ENCODE measurements at places on chromosomes 5 and 9. TPM values are rescaled to one million over a fixed set of nuclear protein-coding genes. Genes with fewer than 3 reads are reported as not detected.

GRCh38 chr9:5418481-5418880 lies 19.2 kb downstream of the PLGRKT start:
- H3K27ac ChIP-seq: no peak overlapping the region
- H3K4me3 ChIP-seq: no peak overlapping the region
- no peaks in the 10 kb centered on the region for H3K4me1 ChIP-seq
- H3K36me3 ChIP-seq: peaks cover 11% of the 10 kb centered on the region
- H3K27me3 ChIP-seq: no peaks in the 10 kb centered on the region
- DNase-seq: no peak

GRCh38 chr9:17315341-17315740 lies 180.5 kb downstream of the CNTLN start:
- H3K27ac ChIP-seq: no peak overlapping the region
- H3K36me3 ChIP-seq: no peaks in the 10 kb centered on the region
- no peaks in the 10 kb centered on the region for H3K27me3 ChIP-seq
- H3K4me1 ChIP-seq: no peaks in the 10 kb centered on the region
- H3K4me3 ChIP-seq: no peak overlapping the region
- no peak for DNase-seq

TMC1 gene
- not detected for total RNA-seq

DNA sequence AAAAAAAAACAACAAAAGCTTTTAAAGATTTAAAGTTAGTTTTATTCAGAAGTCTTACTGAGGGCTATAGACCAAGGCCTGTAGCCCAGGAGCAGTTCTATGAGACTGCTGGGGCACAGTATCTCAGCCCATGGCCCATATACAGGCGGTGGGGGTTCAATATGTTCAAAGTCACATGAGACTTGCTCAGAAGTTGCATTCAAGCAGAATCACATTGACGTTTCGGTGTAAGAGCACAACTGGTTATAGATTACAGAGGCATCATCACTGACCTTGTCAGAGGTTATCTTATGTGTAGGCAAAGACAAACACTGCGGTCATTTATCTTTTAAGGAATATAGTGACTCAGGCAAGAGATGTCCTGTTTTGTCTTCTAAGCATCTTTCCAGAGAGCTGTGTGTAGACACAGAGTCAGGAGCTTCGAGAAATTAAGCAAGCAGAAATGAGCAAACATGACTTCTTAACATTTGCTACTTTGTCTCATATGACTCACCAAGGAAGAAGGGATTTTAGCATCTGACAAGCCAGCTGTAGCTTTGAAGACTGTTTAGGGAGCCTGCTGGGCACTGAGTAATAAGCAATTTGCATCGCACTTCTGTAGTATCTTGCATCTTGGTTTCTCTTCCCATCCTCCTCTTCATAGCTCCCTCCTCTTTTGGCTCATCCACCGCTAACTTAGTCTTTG lies 12.9 kb upstream of the F2RL1 start:
- no peak overlapping the region for H3K27ac ChIP-seq
- no peaks in the 10 kb centered on the region for H3K4me1 ChIP-seq
- H3K36me3 ChIP-seq: no peaks in the 10 kb centered on the region
- H3K27me3 ChIP-seq: no peaks in the 10 kb centered on the region
- no peak overlapping the region for H3K4me3 ChIP-seq

PTPRD gene
- 5.8 TPM for total RNA-seq

GRCh38 chr9:113356686-113357292 lies 7.4 kb downstream of the BSPRY start:
- no peak overlapping the region for H3K27ac ChIP-seq
- H3K27me3 ChIP-seq: no peaks in the 10 kb centered on the region
- H3K4me1 ChIP-seq: no peaks in the 10 kb centered on the region

DNA sequence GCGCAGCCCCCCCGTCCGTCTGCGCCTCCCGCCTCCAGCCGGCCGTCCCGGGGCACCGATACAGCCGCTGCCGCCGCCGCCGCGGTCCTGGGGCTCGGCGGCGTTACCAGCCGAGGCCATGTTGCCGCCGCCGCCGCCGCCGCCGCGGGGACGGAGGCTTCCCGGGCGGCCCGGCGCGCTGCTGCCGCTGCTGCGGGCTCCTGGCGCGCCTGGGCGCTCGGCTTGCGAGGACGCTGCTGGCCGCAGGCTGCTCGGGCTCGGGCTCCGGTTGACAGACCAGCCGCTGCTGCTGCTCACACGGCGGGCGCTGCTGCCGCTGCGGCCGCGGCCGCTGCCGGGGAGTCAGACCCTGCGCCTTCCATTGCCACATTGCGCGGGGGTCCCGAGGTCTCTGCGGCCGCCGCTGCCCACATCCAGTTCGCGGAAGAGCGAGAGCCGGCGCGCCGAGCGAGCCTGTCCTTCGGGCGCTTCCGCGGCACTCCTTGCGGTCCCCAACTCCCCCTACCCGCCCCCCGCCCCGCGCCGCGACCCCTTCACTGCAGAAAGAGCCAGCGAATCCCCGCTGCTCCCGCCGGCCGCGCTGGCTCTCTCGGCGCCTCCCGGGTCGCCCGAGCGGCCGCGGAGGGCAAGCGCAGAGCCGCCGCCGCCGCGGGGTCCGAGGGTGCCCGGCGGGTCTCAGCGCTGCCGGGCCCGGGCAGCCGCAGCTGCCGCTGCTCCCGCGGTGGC lies 8.4 kb downstream of the PTCH1 start:
- H3K27me3 ChIP-seq: no peaks in the 10 kb centered on the region
- H3K4me1 ChIP-seq: peaks cover 43% of the 10 kb centered on the region
- DNase-seq: no peak

HSPB3 gene
- total RNA-seq: 33.1 TPM

GRCh38 chr9:16203729-16204573 lies 651.1 kb downstream of the CCDC171 start:
- no peaks in the 10 kb centered on the region for H3K27me3 ChIP-seq
- H3K27ac ChIP-seq: no peak overlapping the region
- DNase-seq: no peak
- no peaks in the 10 kb centered on the region for H3K36me3 ChIP-seq
- H3K4me3 ChIP-seq: no peak overlapping the region

DNA sequence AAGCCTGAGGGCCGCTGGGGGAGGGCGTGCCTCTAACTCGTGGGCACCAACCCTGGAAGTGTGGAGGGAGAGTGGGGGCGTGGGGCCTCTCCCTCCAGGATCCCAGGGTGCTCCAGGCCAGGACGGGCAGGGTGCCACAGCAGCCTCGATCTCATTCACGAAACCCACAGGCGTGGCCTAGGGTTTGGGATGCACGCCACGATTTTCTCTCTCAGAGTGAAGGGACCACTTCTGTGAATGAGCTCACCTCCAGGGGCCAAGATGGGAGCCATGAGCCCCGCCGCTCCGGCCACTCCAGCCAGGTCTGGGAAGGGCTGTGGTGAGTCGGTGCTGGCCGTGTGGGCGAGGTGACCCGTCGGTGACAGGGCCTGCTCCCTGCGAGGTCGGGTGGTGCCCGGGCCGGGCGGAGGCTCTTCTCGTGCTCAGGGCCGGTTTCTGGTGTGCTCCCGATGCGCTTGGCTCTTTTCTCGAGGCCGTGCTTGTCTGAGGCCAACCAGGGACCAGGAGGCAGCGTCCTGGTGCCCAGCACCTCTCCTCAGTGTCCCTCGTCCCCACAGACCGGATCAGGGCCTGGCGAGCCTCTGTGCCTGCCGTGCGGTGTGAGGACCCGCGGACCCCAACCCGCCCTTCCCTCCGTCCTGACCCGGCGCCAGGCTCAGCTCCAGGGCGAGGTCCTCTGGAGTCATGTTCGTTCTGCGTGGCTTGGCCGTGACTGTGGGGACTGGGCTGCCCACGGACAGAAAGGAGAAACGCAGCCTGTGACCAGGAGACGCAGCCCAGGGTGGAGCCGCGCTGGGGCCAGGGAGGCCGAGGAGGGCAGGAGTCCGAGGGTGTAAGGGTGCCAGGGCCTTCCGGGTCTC lies 31.0 kb downstream of the TPPP start:
- no peak for DNase-seq
- no peak overlapping the region for H3K4me3 ChIP-seq
- no peaks in the 10 kb centered on the region for H3K4me1 ChIP-seq
- H3K36me3 ChIP-seq: peaks cover 29% of the 10 kb centered on the region
- H3K27ac ChIP-seq: no peak overlapping the region

CCNO gene
- total RNA-seq: not detected

SEMA6A gene
- 11.6 TPM for total RNA-seq
